SK-N-SH (cell line): ENCODE measurements at places on chromosomes 2 and 18.

GRCh38 chr2:74735564-74735963, 81.5 kb downstream of the SEMA4F start:
- DNase-seq: peak; percentile 41

GRCh38 chr2:167946441-167946841, 301.0 kb downstream of the STK39 start:
- no peak for DNase-seq

DNA sequence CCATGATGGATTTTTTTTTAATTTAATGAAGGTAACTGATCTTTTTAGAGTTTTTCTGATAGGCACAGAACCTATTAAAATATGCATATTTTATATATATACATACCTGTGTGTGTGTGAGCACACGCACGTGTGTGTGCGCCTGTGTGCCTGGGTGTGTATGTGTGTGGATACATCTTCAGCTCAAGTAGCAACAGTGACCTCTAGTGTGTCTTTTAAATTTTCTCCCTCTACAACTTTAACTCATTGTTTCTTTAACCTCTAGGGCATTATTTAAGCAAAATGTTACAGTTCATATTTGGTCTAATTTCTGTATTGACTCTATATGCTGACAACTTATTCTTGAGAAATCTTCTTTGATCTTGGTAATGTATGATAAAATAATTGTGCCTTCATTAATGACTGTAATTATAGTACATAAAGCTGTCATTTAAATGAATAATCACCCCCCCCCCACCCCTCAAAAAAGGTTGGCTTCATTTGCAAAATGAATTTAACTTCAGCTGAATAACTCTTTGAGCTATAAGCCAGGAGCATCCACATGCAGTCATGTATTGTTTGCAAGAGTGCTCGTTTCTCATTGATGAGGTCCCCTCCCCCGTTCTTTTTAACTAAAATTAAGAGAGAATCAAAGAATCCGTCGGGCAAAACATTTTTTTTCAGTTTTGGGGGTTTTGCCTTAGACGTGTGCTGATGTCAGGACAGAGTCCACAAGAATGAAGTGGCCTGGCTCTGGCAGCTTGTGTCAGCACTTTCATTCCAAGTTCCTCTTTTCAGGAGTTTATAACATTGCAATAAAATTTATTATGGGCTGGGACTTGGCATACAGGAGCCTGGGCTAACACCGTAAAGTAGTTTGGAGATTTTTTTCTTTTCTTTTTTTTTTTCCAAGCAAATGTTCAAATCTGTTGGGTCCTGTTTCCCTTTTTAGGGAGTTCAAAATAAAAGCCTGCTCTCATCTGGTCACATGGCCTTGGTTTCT, 80.0 kb downstream of the ETAA1 start:
- DNase-seq: peak; percentile 33

DNA sequence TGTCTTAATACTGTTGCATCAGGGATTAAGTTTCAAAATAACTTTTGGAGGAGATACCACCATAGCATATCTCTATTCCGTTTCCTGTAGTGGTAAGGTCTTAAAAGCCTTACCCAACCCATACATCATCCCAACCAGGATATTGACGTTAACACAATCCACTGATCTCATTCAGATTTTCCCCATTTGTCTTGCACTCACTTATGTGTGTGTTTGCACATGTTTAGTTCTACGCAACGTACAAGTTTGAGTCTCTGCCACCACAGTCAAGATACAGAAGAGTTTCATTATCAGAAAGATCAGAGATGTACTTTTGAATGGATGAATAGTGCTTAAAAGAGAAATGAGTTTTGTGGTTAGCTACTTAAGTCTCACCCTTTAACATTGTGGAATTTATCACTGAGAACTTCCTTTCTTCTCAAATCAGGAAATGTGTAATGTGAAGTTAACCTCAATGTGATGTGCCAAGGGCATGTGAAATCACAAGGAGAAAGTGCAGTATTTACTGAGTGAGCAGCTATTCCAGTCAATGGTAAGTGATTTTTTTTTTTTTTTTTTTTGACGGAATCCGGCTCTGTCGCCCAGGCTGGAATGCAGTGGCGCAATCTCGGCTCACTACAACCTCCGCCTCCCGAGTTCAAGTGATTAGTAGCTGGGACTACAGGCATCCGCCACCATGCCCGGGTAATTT, 69.2 kb upstream of the EPHA4 start:
- no peak for DNase-seq

GRCh38 chr2:61911510-61911909, 6.0 kb downstream of the COMMD1 start:
- DNase-seq: no peak

- no peak for DNase-seq
Observed at GRCh38 chr2:33011941-33012340, 65.2 kb downstream of the LTBP1 start.

DNA sequence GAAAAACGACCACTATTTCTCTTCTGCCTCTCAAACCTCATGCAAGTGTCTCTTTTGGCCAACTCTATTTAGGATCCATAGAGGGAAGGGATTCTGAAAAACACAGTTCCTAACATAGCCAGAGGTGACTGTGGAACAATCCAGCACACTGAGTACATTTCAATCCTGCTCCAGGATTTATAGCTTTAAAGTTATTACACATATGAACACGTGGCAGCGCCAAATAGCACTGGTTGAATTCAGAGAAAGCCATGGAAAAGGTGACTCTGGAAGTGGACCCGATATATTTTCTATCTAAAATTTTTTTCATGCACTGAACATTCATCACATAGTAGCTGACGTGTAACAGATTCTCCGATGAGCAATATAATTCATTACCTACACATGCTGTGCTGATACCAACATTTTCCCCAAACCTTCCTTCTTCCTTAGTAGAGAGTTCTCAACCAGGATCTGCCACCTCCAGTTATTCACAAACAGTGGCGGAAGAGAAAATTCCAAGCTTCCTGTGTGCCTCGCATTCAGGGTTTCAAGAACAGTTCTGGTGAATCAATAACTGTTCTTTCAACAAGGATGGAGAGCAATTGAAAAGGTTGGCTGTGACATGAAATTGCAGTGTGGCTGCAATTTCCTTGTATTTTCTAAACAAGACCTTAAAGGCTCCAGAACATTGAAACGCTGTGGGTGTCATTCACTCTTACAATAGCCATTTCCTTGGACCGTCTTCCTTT, 25.7 kb upstream of the TTR start:
- no peak for DNase-seq

GRCh38 chr2:232911712-232912277, 41.7 kb downstream of the SNORC start:
- no peak for DNase-seq

DNA sequence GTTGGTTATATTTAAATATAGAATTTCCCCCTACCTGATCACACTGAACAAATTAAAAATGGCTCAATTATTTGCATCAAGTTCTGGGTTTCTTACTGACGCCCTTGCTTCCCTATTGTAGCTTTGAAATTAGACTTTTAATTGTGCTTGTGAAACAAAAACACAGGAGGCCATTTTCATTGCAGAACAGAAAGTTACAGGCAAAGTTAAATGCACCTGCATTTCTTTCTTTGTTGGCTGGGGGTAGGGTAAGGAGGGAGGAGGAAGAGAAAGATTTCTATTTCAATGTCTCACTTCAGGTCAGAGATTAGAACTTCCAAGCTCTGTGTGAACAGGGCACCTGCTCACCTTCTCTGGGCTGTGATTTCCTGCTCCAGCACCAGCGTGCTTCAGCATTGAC, 199.6 kb downstream of the BCL11A start:
- DNase-seq: no peak

- DNase-seq: no peak
Observed at GRCh38 chr2:30398084-30398873, 48.8 kb upstream of the LCLAT1 start.

DNA sequence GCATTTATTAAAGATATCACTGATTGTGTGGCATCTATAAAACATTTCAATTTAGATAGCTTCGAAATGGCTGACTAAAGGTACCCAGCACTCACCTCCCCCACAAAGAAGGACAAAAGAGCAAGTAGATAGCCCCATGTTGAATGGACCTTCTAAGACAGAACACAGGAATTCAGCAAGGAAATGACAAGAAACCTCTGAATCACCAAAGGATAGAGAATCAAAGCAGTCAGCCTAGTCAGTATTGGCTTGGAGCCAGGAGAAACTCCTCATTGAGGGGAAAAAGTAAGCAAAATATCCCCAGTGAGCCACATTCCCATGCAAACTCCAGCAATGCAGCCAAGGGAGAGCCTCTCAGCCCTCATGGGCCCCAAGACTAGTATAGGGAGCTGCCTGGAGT, 113.7 kb downstream of the BARD1 start:
- no peak for DNase-seq

DNA sequence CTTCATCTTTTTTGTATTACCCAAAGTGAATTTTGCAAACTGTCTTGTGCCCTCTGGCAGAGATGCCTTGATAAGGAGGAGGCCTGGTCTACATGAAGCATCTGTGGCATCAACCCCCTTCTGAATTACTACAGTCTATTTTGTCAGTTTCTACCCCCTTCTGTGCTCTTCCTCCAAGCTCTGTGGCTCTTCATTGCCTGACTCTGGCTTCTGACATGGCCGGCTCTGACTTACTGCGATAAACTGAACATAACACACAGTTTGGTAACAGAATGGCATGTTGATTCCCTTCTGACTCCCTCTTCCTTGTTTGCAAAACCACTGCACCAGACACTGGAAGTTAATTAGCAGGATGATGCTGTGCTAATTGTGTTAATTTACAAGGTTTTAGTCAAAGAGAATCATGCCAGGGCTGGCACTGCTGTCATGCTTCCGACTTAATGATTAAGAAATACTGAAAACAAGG, 122.5 kb downstream of the FIGN start:
- DNase-seq: peak; percentile 44

GRCh38 chr2:153476491-153476815, 2.1 kb downstream of the RPRM start:
- no peak for DNase-seq

- DNase-seq: peak; percentile 7
Observed at GRCh38 chr18:65235966-65236624, 514.7 kb upstream of the CDH7 start.

DNA sequence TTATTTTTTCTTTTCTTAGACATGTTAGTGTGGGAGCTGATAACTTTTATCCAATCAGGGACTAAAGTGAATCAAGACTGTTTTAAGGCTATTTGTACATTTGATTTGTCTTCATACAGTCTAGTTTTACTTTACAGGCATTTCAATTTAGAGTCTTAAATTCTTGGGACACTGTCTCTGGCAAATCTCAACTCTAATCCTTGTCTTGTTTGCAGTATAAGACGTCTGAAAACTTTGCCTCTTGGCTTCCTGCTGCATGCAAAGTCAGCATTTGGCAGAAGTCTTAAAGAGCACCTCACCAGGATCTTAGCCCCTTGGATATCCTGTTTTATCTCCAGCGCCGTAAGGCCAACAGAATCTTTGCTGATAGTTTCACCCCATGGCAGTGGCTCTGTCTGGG, 30.3 kb downstream of the SPOPL start:
- DNase-seq: peak; percentile 6

DNA sequence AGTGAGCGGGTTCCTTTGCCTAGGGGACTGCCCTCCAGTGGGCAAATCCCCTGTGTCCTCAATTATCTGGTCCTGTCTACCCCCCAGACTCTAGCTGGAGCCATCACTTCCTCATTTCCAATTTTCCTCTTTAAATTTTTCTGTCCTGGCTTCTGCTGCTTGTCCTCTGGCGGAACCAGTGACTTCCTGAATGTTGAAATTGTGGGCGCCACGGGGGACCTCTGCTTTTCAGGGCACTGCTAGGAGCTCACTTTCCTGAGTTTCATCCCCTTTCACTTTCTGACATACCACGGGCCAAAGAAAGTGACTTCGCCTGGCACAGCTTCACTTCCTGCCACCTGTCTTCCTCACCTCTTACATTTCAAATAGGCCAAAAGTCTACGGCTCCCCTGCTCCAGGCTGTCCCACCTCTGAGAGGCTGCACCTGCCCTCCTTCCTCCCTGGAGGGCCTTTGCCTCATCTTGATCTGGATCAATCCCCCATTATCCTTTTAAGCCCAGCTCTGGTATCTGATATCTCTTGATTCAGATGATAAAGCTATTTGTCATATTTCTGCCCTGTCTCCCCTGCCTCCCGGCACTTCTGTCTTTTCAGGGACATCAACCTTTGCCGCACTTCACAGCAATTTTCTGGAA, 1.4 kb upstream of the MARCO start:
- no peak for DNase-seq

DNA sequence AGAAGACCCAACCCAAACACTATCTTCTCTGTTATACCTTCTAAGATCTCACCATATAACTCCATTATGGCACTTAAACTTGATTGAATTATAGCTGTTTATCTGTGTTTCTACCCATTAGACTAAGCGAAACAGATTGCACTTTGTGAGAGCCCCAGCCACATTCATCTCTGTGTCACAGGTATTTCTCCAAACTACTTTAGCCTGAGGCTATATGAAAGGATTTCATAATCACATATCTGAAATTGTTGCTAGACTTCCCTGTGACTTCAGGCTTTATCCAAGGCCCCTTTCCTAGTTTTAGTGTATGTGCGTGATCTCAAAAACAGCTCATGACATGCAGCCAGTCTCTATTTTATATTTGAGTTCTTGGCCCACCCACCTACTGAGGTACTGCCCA, 745.0 kb upstream of the ACVR2A start:
- no peak for DNase-seq

GRCh38 chr18:23584019-23584983, 2.0 kb downstream of the NPC1 start:
- no peak for DNase-seq

DNA sequence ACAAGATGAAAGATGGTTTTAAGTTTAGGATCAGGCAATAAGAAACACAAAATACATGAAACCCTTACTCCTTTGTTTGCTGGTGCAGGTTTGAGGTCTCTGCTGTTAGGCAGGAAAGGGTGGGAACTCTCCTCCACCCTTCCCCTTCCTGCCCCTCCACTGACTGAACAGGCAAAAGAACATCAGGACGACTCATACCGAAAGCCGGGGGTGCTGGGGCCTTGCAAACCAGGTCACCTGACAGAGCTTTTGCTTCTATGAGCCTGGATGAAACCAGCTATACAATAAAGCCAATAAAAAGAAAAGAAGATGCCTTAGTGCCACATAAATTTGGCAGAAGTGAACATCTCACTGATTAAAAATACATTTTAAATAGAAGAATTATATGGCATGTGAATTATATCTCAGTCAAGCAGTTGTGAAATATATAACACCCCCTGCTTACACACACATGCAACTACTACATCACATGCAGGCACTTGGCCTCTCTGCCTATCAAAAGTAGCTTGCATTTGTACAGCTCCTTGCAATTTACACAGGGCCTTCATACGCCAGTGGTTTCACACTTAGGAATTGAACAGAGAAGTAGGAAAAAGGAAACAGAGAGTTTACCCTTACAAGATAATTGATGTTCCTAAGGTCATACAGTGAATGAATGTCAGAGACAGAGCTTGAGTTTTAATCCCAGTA, 215.1 kb upstream of the TRIB2 start:
- DNase-seq: no peak

- peak; percentile 46 for DNase-seq
Observed at GRCh38 chr18:10032331-10033015, 118.7 kb downstream of the VAPA start.

- no peak for DNase-seq
Observed at GRCh38 chr2:108236676-108237335, 3.0 kb upstream of the SULT1C3 start.

- no peak for DNase-seq
Observed at GRCh38 chr2:64404002-64404731, 49.8 kb upstream of the LGALSL start.

GRCh38 chr2:113278073-113278741, 514 bp downstream of the PAX8 start:
- peak; percentile 31 for DNase-seq

GRCh38 chr18:13611142-13611600, 115.2 kb downstream of the FAM210A start:
- DNase-seq: peak; percentile 52
